Ecto neural progenitor cell (in vitro differentiated cells): ENCODE measurements at places on chromosomes 3 and 15.

DNA sequence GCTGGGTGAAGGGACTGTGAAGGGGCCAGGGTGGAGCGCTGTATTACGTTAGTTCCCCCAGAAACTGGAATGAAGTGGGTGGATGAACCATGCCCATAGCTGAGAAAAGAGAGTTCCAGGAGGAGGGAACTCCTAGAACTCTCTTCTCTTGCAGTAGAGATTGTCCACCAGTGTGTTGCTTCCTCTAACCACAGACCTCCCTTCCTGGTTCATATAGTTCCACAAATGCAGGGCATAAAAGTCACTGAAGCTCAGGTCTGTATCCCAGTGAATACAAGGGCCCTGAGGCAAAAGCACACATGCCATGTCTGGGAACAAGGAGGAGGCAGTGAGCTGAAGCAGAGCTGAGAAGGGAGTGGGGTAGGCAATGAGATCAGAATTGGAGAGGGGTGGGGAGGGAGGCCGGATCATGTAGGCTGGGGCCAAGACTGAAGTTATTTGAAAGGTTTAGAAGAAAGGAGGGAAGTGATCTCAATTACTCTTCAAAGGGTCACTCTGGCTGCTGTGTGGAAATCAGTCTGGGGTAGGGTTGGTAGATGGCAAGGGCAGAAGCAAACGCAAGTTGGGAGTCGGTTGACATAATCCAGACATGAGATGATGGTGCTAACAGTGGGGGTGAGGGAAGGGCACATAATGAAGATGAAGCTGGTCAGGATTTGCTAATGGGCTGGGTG, 6.5 kb downstream of the A4GNT start:
- DNase-seq: peak; percentile 30

DNA sequence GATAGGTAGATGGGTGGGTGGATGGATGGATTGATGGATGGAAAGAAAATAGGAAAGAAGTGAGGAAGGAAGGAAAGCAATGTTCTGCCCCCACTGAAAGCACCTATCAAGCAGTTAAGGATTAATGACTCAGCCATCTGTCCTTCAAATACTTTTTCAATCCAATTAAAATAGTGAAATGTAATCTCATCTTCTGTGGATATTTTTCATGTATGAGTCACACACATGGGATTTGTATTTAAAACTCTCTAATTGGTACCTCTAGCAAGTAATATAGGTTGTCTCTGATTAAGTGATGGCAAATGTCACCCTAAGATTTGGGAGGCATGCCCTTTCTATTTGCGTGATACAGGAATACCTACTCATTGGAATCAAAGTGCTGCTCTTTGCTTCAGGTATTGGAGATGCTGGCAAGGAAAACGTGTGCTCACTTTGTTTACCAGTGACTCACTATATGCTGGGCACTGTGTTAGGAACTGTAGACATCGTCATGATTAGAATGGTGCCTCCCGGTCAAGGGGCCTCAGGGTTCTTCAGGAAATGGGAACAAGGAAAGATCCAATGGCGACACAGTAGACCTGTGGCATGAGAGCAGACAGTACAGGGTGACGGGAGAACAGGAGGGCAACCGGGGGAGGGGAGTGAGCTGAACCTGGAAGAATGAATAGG, 230.1 kb downstream of the CLSTN2 start:
- no peak for DNase-seq

DNA sequence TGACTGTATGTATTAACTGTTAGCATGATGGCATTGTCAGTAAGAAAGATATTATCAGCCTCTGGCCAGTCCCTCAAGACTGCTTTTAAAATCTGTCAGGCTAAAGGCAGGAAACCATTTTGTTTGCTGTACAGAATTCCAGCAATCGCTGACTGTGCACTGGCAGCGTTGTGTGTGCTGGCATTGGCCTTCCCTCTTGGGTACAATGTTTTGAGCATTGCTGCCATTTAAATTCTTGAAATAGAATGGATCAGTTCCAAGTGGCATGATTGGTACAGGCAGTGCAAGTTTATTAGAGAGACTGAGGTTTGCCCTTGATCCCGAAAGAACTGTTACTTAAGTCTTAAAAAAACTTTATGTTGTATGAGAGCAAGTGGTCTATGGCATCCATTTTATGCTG, 788.7 kb downstream of the OTOL1 start:
- no peak for DNase-seq

- peak; percentile 58 for DNase-seq
These were observed 66.5 kb upstream of the SH3GL3 start for GRCh38 chr15:83380682-83381081.
